CD4-positive, alpha-beta T cell treated with Interleukin-1 beta for 1 hour (primary cell): ENCODE measurements at places on chromosomes 1 and 21.

DNA sequence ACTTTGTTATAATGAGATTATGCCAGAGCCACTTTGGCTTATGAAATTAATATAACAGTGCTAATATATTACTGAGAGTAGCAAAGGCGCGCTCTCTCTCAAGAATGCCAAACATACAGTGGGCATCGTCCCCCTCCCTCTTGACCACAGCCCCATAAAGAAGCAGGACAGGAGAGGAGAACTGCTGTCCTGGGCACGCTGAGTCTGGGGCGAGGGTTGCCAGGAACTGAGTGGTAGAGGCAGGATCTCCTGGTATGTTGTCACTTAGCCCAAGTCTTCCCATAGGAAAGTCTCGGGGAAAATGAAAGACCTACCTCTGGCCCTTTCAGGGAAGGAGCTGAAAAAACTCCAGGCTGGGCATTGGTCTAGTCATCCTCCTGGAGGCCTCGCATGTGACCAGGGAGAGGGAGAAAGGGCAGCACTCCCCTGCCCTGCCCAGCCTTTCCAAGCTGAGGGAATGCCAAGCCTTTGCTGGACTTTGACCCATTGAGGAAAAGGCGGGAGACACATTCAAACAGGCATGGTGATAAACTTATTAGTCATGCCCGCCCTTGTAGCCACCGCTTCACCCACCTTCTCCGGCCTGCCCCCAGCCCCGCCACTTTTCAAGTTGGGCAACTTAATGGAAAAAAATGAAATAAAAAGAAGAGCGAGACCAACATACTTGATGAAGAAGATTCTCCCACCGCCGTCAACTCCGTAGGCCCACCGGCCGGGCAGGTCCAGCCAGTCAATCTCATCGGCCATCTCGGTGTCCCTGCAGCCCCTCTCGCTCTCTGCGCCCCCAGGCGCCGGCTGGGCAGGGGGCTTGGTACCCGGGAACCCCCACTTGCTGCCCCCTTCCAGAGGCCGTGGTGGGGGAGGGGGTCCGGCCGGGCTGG is 17.4 kb upstream of the PLEKHA6 start:
- DNase-seq: no peak

GRCh38 chr1:15687446-15687845 is 3.3 kb downstream of the PLEKHM2 start:
- DNase-seq: no peak

GRCh38 chr21:19540287-19540686 is 1136.7 kb upstream of the TMPRSS15 start:
- no peak for DNase-seq

DNA sequence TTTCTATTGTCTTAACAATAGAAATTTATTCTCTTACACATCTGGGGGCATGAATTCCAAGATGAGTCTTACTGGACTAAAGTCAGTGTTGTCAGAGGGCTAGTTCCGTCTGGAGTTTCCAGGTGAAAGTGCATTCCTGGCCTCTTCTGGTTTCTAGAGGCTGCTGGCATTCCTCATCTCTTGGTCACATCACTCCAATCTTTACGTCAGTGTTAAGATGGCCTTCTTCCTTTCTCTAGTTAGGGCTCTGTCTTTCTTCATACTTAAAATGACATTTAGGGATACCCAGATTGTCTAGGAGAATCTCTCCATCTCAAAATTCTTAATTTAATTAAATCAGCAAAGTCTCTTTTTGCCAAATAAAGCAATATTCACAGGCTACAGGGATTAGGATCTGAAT is 13.3 kb upstream of the PDC start:
- DNase-seq: no peak

GRCh38 chr1:160095382-160096105 is 2.9 kb downstream of the IGSF8 start:
- DNase-seq: no peak

DNA sequence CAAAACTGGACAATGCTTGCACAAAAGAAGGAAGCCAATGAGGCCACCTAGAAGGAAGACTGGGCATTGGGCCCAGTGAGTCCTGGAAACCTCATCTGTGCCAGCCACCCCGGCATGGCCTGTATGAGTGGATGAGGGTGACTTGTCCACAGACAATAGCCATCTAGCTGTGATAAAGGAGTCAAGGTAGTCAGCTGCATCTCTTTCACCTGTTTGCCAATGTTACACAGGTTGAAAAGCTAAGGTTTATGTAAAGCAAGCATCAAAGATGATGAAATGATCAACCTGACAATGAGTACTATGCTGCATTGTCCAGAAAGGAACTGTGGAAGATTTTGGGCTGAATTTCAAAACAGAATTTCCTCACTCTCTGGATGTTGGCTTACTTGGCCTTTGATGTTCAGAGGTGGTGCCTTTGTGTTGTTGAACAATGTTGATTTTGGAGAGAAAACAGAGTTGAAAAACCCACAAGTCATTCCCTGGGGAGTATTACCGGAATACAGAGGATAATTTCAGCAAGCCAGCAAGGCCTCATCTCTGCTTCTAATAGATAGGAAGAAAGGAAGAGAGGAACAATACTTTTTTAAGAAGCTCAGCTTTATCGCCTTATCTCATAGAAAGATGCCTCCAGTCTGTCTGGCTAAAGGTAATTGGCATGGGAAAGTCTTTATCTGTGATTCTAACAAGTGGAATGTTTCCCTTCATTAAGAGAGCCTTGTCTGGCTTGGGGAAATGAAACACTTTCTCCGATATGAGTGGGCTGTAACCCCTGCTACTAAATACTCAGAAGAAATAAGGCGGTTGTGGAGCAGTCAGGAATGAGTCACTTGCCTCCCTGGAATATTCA is 11.4 kb upstream of the SELE start:
- DNase-seq: no peak
